Adipocyte (in vitro differentiated cells): ENCODE measurements at places on chromosomes 12 and 14.

GRCh38 chr14:104770851-104771272, 17.9 kb downstream of the SIVA1 start:
- DNase-seq = no peak

DNA sequence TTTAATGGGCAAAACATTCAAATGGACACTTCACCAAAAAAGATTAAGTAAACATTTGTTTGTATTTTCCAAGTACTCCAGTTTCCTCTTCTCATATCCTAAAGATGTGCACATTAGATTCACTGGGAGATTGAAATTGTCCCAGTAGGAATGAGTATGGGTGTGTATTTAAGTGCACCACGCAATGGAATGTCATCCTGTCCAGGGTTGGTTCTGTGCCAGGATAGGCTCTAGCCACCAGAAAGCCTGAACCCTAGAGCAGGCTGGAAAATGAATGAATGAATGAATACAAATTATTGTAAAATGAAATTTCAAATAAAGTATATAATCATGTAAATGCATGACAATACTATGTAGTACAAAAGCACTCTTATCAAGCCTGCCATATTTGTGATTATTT, 14.0 kb downstream of the CEP83 start:
- no peak for DNase-seq

DNA sequence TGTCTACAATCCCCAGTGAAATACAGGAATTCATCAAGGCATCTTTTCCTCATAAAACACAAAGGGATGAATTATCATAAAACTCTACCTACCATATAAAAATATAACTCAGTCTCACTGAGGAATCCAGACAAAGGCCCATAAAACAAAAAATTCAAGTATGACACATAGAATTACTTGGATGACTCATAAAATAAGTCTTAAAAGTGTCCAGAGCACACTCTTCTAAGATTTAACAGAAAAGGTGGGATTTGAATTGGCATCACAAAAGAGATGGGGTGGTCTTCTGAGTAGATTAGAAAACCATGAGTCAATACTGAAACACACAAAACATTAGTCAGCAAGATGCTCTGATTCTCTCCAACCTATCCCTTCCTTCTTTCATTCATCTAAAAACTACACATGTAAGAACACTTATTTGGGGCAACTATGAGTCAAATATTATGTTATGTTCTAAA, 202.7 kb upstream of the GARIN6 start:
- DNase-seq = no peak

GRCh38 chr12:107539196-107539939, 146.2 kb upstream of the PWP1 start:
- no peak for DNase-seq

GRCh38 chr12:52633383-52633782, 15.0 kb upstream of the KRT73 start:
- no peak for DNase-seq

DNA sequence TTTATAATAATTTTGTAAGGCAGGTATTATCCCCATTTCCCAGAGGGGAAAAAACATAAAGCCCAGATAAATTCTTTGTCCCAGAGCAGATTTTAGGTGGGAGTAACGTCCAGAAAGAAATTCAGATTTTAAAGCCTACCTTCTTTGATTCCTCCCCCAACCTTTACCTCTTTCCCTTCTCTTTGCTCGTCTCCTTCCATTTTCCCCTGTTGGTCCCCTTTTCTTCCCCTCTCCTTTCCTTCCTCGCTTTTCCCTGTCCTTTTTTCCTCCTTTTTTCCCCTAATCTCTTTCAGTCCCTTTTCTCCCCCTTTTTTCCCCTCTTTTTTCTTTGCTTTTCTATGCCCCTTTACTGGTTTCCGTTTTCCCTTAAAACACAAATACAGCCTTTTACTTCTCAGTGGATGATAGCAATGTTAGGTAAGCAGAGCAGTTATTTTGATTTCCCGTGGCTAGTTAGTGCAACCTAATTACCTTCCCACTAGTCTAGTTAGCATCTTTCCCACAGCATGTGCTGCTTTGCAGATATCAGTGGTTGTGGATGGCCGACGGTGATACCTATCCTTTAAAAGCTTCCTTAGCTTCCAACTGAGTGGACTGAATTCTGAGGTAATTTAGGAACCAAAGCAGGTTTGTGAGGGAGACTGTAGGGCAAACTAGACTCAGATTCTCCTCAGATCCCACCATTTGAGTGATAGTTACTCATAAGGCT, 10.9 kb upstream of the AKAP6 start:
- DNase-seq = no peak

- no peak for DNase-seq
Observed at GRCh38 chr12:123026094-123026853, 45.8 kb downstream of the ARL6IP4 start.

GRCh38 chr14:63692310-63693020, 35.4 kb downstream of the SGPP1 start:
- peak; percentile 9 for DNase-seq

DNA sequence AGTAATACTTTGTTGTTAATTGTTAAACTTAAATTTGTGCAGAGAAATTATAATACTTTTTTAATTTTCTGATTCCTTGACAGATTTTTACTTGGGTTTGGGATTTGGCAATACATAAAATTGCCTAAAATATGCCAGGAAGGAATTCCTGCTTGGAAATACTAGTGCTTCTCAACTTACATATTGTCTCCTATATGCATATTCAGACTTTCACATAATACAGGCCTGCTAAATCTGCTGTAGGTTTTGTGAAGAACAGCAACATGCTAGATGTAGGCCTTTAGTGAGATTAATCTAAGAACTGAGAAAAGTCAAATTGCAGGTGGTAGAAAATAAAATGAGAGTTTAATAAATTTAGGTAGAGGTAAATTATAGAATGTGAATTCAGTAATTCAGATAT, 468.5 kb upstream of the MIS18BP1 start:
- DNase-seq = no peak

- no peak for DNase-seq
Observed at GRCh38 chr14:104321088-104321801, 182.9 kb downstream of the KIF26A start.

GRCh38 chr12:97335115-97335514, 127.5 kb upstream of the RMST start:
- no peak for DNase-seq

- DNase-seq = no peak
Observed at GRCh38 chr14:35416108-35416750, 11.7 kb upstream of the NFKBIA start.

- DNase-seq = peak; percentile 54
Observed at GRCh38 chr12:57840726-57841125, 5.8 kb downstream of the CTDSP2 start.

- no peak for DNase-seq
Observed at GRCh38 chr14:20184181-20184580, 6.5 kb upstream of the OR11G2 start.

DNA sequence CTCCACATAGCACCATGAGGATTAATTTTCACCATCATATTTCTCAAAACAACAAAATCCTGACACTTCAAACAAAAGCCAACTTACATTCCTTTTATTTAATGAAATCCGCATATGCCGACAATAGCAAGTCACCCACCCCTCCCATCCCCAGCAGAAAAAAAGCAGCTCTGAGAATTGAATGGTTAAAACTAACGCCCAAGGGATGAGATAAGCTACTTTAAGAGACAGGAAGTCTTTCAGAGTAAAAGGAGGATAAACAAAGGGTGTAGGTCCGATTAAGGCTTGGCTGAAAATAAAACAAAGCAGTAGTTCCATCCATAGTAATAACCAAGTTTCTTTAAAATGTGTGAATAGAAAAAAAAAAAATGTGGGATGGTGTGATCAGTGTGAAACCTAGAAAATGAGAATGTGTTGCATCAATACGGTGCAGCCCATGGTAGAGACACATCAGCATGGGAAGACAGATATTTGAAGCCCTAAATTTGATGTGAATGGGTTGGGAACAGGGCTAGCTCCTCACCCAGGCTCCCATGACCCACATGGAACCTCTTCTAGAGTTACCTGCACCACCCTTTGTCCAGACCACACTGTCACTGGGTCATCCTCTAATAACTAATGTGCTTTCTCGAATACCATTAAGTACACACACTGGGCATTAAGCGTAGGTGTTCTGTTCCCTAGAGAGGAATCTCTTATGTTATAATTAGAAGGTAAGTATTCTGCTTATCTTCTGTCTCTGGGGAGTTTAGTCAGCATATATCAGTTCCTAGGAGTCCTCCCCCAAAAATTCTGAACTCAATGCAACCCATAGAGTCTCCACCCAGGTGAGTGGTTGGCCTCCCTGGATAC, 31.7 kb downstream of the RTRAF start:
- DNase-seq = no peak

- DNase-seq = no peak
Observed at GRCh38 chr12:103540319-103540718, 44.6 kb upstream of the C12orf42 start.
